SK-N-SH treated with all-trans-retinoic acid at 6 μM for 48 hours (cell line): ENCODE measurements at places on chromosomes 5 and 9.

GRCh38 chr5:72842816-72843215 is 26.4 kb downstream of the TNPO1 start:
- peak; percentile 21; the same call in 1 of the 3 replicates for ATAC-seq

DNA sequence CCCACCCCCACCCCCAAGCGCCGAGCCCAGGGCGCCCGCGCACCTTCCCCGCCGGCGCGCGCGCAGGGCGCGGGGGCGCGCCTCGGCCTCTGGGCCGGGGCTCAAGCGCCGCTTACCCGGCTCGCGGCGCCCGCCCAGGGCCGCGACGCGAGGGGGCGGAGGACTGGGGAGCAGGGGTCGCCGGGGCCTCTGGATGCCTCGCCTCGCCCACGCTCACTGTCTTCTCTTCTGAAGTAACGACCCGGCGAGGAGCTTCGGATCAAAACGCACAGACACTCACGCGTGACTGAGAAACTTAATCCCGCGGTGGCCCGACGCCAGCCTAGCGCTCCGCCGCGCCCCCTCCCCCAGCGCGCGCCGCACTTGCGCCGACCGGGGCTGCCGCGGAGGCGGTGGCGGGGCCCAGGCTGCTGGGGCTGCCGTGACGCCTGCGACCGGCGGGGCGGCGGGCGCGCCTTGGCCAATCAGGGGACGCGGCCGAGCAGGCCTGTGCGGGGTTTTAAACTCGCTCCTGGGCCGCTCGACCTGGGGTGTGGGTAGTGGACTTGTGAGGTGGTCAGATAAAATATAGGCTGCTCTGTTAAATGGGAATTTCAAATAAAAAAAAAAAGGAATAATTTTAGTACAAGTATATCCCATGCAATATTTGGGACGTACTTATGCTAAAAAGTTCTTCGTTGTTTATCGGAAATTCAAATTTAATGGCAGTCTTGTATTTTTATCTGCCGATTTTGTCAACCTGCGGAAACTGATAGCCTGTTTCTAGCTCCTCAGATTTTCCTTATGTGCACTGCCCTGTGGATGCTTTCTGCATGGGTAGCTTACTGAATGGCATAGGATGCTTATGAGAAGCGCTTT is at the start of gene MPDZ:
Gene MPDZ, minus strand, starts transcription at position 409 of the 858 bp plus-strand sequence. CDS start 29,377 bp downstream, outside the sequence.
- peak; percentile 52 for ATAC-seq

DNA sequence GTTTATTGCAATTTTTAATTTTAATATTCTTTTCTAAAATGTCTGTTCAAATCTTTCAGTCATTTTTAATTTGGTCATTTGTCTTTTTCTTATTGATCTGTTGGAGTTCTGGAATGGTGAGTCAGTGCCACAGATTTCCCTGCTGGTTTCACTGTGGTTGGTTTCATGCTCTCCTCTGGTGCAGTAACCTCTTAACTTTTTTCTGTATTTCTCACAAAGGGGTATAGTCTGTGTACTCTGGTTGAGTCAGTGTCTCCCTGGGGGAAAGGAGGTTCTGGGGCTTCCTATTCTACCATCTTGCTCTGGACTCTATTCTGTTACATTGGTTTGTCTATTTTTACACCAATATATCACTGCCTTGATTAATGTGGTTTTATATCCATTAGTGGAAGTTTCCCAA is 178.8 kb downstream of the CSNK1G3 start:
- ATAC-seq: no peak

DNA sequence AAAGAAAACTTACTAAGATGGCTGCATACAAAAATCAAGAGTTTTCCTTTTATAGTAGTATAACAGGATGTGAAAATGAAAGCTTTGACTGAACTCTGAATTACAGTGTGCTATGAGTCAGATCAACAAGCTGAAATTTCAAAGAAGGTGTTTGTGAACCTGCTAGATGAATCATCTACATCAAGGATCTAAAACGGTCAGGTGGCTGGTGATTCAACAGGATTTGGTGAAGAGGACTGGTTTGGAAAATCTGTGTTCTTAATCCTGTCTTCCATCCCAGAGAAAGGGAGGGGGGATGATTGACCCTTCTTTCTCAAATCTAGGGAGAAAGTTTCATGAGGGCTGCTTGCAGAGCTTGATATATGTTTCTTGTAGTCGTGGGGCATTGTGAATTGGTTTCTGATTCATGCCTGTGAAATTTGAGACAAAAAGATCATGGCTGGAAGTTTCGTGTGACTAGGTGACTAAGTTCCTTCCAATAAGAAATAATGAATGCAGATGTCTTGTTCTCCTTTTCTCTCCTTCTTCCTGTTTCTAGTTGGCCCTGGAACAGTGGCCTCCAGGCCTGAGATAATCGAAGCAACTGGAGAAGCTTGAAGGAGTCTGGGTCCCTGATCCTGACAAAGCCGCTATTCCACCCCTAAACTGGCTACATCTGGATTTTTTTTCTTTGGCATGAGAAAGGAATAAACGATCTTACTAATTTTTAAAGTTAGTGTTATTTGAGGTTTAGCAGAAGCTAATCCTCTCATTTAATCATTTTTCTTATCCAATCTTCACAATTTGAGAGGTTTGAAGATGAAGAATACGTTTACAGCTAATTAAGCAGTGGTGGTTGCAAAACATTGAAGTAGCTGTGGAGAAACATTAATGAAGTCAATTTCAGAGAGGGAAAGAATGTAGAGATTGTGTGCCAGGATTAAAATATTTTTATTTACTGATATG is 67.2 kb downstream of the MRPS30 start:
- no peak; the same call in 2 of the 3 replicates for ATAC-seq

DNA sequence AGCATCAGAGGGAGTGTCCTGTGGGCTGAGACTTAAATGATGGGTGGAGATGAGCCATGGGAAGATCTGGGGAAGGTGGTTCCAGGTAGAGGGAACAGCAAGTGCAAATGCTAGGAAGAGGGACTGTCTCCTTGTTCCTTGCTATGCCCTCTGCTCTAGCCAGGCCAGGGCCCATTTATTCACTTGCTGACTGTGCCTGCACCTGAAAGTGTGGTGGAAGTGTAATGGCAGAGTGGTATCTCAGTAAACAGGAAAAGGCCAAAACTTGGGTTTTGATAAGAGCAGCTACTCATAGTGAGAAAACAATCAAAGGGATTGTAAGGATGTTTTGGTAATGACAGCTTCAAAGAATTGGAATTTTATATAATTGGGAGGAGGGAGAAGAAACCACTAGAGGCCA is 32.4 kb downstream of the TLE4 start:
- ATAC-seq: no peak

- no peak for ATAC-seq
Measured at GRCh38 chr9:91017245-91017644, 215.6 kb downstream of the SYK start.

- ATAC-seq: no peak
Measured at GRCh38 chr5:56172241-56172640, 60.9 kb downstream of the ANKRD55 start.

DNA sequence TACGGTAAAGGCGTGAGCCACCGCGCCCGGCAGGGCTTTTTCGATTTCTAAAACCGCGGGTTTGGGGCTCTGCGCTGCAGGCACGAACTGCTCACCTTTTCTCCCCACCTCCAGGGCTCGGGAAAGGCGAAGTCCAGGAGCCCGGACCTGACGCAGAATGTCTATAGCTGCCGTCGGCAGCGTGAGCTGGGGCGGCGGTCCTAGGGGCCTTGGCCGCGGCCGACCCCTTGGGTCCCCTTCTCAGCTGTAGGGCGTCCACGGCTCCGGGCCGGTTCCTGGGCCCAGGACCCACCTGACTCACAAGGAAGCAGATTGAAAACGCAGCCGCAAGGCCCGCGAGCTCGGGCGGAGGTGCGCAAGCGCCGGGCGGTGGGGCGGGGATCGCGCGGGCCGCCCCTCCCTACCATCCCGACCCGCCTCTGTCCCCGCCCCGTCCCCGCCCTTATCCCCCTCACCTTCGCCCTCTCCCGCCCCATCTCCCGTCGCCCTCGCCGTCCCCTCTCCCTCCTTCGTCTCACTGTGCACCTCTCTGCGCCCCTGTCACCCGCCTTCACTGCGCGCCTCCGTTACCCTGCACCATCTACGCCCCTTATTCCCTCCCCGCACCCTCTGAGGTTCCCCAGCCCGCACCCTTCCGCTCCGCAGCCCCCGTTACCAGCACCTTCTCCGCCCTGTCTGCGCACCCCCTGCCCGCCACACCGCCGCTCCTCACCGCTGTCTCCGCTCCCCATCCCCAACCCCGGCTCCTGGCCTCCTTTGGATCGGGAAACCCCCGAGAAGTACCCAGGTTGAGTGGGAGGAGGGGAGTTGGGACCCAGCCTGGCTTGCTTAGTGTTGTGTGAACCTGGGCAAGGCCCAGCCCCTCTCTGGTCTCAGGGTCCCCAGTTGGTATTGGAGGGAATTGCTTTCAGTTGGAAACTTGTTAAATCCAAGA is at the start of gene HDHD3:
Gene HDHD3, minus strand, starts transcription at position 353 of the 934 bp plus-strand sequence. CDS start 2,632 bp downstream, outside the sequence.
- ATAC-seq: peak; percentile 96
